Left ventricle myocardium superior (tissue), 1 donor: ENCODE measurements at places on chromosomes 12 and 14.

GRCh38 chr12:120215357-120215735, 14.4 kb upstream of the RPLP0 start:
- no peak for DNase-seq

DNA sequence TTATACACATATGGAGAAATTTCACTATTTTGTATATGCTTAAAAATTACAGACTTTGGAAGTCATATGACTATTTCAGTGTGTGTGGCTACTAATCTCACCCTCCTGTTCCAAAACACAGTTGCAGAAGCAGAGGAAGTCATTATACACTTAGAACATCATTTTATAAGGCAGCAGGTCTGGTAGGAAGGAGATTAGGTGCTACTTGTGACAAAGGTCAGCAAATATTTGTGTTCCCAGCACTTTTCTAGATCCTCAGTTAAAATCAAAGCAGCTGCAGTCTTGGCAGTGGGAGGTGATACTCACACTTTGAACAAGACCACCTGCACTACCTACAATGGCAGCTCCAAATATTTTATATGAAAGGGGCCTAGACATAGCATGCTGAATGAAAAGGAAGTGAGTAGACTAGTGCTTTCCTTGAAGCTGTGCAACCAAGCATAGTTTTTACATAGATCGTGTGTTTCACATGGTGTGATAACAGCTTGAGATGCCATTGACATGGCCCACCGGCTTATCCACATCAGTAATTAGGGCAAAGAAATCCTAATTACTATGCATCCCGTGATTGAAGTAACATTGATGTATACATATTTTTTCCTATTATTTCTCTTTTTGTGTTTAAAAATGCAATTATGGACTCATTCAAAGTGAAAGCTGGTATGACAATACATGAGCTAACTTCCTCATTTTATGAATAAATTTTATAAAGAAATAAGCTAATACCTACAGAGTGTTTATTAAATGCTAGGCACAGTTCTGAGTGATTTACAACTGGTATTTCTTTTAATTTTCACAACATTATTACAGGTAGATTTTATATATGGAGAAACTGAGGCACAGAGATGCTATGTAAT, 5.3 kb downstream of the GYS2 start:
- no peak for DNase-seq

DNA sequence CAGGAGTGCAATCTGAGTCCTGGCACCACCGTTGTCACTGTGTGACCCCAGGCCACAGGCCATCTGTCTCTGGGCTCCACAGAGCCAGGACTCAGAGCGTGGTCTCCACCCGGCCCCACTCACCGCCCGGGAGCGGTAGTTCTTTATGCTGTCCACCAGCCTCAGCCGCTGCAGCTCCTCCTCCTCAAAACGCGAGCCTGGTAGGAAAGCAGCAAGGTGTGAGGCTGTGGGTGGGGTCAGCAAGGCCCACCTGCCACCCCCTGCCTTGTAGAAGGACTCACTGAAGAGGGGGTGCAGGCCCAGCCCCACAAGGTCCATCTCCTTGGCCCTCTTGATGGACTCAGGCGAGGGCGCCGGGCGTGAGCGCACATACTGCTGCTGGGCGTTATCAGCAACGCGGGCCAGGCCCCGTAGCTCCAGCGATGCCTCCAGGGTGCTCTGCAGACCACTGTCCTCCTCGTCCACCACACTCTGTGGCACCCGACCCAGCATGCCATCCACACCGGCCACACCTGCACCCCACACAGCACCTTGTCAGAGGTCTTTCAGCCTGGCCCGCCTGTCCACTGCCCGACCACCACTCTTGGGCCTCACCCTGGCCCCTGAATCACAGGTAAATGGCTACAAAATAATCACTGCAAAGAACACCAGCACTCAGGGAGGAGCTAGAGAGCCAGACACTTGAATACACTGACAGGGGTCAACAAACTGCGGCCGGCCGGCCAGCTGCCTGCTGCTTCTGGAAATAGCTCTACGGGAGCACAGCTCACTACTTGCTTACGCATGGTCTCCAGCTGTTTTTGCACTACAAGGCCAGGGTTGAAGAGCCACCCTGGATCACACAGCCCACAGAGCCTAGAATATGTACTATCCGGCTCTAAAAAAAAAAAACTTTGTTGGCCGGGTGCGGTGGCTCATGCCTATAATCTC, 16.3 kb downstream of the CFAP73 start:
- no peak for DNase-seq

- no peak for DNase-seq
Measured at GRCh38 chr12:63419154-63419553, 249.1 kb downstream of the DPY19L2 start.

GRCh38 chr12:19894803-19895202, 455.5 kb downstream of the AEBP2 start:
- DNase-seq, result no peak

DNA sequence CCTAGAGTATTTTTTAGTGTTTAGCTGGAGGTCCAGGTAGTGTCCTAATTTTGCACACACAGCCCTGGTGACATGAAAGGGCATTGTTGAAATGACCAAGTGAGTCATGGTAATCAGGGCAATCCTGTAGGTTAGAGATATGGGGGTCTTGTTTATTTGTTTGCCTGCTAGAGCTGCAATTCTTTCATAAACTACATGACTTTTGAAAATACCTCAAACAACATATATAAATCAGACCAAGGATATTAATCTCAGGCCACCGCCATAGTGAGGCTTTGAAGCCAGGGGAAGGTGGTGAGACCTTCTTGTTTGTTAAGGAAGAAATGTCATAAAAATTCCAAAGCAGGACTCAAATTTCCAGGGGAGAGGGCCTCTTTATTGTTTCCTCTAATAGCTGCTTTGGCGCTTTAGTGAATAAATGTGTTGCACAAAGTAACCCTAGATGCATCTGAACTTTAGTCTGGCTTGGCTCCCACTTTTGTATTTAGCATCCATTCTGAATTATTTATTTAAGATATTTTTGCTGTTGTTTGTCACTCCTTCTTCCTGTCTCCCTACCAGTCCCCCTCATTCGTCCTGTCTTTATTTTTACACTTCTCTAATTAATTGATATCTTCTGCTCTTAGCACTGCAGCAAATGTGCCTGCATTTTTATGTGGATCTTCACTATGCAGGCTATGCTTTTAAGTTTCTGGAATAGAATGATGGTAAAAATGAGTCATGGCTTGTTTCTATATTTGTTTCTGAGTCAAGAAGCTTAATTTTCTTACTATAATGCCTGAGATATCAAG, 430.3 kb downstream of the RAD51B start:
- no peak for DNase-seq

GRCh38 chr12:6328945-6329702, 12.8 kb downstream of the TNFRSF1A start:
- no peak for DNase-seq

GRCh38 chr14:104872469-104873341, 7.6 kb downstream of the CEP170B start:
- peak; percentile 59 for DNase-seq

- DNase-seq, result no peak
Measured at GRCh38 chr12:86257134-86257533, 943 bp upstream of the MGAT4C start.

DNA sequence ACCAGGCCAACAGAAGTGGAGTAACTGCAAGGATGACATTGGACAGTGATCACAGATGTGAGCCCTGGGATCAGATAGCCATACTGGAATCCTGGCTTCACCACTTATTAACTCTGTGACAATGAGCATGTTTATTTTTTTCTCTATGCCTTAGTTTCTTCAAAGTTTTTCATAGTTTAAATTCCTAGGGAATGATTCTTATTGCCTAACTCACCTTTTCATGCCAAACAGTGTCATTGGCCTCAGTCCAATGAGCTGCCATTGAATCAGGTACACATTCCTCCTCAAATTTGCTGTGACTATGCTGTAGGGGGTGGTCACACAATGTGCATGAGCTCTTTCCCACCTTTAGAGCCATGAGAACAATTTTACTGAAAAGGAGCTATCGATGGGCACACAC, 342.3 kb downstream of the SYT1 start:
- DNase-seq, result no peak

- no peak for DNase-seq
Measured at GRCh38 chr12:50932787-50933280, 19.5 kb upstream of the HIGD1C start.

DNA sequence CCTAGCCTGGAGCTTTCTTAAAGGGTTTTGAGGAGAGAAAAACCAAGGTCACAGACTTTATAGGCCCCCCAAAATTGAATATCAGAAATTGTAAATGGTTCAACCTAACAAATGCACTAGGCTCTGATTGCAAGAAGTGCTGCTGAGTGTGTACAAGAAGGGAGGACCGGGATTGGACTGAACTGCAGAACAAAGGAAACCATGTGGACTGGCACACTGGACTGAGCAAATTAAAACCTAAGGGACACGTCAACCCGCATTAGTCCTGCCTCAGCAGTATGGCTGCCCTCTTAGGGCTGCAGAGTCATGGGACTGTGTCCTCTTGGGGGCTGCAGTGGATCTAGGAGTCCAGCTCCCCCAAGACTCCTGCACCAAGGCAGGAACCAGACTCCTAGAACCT, 842 bp upstream of the CISTR start:
- DNase-seq, result no peak

DNA sequence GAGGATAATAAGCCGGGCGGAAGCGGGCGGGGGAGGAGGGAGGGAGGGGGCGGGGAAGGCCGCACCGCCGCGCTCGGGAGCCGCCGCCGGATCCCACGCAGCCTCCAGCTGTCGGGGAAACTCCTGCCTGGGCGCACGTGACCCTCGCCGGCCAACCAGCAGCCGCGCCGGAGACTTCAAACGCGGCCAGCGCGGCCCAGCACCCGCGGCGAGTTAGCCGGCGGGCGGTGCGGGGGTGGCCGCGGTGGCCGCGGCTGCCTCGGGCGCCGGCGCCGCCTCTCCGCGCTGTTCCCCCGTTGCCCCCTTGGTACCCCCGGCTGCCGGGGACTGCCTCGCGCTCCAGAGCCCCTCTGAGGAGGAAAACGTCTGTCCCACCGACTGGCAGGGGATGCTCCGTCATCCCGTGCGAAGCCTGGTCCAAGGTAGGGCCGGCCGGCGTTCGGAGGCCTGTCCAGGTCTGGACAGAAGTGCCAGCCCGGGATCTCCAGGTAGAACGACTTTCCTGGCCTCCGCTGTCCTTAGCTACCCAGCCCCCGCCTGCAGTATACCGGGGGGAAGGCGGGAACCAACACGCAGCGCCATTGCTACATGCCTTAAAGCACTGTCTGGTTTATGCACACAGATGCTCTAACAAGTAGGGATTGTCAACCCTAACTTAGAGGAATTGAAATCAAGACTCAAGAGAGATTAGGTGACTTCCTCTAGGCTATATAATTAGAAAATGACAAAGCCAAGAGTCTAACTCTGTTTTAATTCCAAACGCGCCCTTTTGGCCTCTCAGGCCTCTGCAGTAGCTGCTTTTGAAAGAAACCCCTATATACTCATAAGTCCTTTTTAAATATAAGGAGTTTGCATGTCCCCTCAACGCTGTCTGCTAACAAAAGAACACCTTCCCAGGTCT, at the start of gene YAF2:
Gene YAF2, minus strand, starts transcription at position 9 of the 901 bp plus-strand sequence. CDS start 68 bp downstream, outside the sequence.
- peak; percentile 95 for DNase-seq

GRCh38 chr12:42143452-42144157, 1.1 kb downstream of the GXYLT1 start:
- DNase-seq, result no peak

GRCh38 chr12:49264466-49264872, 413 bp upstream of the TUBA1C start:
- no peak for DNase-seq

DNA sequence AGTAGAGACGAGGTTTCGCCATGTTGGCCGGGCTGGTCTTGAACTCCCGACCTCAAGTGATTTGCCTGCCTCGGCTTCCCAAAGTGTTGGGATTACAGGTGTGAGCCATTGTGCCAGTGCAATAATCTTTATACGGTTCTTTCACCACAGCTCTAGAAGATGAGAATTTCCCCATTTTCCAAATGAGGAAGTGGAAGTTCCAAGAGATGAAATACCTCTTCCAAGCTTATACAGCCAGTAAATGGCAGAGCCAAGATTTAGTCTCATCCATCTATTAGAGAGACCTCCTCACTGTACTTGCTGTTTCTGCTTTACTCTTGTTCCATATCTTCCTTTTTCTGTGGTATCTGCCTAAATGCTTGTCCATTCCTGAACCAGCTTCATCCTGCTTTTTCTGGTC, 3.1 kb upstream of the LMNTD1 start:
- DNase-seq, result no peak

GRCh38 chr14:86539361-86540070, 1009.6 kb downstream of the FLRT2 start:
- no peak for DNase-seq

DNA sequence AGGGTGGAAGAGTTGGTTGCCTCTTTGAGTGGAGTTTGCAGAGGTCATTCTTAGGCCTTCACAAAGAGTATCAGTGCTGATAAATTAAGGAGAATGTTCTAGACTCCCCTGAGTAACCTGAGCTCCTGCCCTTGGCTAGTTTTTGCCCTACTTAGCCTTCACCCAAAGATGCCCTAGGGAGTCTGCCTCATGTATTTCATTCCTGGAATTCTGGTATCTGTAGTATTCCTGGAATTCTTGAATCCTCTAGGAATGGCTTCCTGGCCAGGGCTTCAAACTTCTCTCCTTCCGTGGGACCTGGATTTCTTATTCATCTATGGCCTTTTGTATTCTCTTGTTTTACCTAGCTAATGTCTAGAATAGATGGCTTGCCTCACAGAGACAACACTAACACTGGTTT, 701.1 kb downstream of the NOVA1 start:
- no peak for DNase-seq

GRCh38 chr12:60308366-60308991, 712.6 kb downstream of the SLC16A7 start:
- no peak for DNase-seq

- no peak for DNase-seq
Measured at GRCh38 chr12:106274012-106274411, 26.2 kb upstream of the CKAP4 start.

GRCh38 chr14:68534276-68534675, 258.6 kb downstream of the ZFP36L1 start:
- no peak for DNase-seq

GRCh38 chr14:55973911-55974630, 144.1 kb upstream of the PELI2 start:
- no peak for DNase-seq

GRCh38 chr12:91811481-91812287, 334.0 kb downstream of the BTG1 start:
- DNase-seq, result peak; percentile 81

DNA sequence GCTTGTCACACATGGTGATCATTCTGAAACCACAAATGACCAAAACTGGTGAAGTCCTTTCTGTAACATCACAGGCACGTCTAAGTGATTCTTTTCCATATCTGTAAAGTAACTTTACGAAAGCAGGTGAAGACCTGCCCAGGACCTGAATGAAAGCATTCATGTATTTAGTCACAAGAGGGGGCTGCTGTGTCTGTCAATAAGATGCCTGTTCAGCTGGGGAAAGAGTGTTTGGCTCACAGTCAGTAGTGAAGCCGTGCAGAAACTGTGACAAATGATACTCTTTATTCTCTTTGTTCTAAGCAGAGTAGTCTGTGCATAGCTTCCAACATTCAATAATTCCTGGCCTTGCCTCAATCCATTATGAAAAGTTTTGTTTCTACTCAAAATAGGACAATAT, 373.5 kb upstream of the OR4E1 start:
- DNase-seq, result no peak
